ENCODE measurements at places on chromosomes 12 and 14.

DNA sequence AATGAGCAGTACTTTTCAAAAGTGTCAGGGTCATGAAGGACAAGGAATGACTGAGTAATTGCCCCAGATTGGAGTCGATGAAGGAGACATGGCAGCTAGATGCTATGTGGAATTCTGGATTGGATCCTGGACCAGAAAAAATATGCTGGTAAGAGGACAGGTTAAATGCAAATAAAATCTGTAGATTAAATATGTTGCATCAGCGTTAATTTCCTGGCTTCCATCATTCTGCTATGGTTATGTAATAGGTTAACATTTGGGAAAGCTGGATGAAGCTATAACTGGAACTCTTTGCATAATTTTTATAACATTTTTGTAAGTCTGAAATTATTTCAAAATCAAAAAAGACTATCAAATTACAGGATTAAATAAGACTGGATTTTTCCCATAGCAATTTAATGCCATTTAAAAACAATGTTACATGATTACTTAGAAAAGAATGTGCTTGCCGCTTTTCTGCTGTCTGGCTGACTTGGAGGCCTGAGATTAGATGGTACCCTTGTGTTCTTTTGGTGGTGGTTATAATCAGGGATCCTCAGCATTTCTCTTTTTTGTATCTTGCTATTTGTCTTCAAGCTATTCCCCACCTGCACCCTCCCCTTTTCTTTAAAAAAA, 65.1 kb downstream of the FBXW8 start:
- no peak for DNase-seq

- no peak for DNase-seq
These were observed 35.4 kb downstream of the IL31 start for GRCh38 chr12:122138616-122139015.

- no peak for DNase-seq
These were observed 17.3 kb upstream of the KLRB1 start for GRCh38 chr12:9625019-9625418.

GRCh38 chr14:61586544-61587055, 108.7 kb upstream of the HIF1A start:
- no peak for DNase-seq

DNA sequence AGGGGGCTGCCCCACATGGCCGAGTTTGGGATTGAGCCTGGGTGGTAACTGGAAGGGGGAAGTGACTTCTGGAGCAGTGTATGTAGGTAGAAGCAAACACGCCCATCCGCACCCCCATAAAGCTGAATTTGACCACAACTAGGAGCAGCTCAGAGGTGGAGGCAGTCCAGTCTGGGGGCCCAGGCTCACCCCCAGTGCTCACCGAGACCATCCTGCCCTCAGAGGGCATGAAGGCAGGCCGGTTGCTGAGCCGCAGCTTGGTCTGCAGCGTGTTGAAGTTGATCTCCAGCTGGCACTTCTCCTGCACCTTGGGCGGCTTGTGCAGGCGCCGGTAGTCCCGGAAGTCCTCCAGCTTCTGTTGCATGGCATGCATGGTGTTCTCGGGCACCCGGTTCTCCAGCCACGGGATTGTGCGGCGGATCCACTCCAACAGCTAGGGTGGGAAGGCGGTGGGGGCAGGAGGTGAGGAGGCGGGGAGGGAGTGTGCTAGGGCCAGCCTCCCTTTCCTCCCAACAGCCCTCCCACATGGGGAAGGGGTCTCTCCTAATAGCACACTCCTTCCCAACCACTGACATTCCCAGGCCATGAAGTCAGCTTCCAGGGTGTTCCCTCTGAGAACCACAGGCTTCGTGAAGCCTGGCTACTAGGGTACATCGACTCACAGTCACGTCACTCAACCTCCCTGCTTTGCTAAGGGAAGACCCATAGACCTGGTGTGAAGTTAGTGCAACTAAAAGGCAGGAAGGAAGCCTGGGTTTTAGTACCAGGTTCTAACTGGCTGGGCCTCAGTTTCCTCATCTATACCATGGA, 87.0 kb downstream of the ACTN1 start:
- DNase-seq, result no peak

GRCh38 chr12:69837657-69838415, 12.8 kb downstream of the MYRFL start:
- no peak for DNase-seq

GRCh38 chr12:7067096-7067495, 6.6 kb downstream of the C1S start:
- DNase-seq, result no peak

- DNase-seq, result no peak
These were observed 200.9 kb upstream of the C14orf180 start for GRCh38 chr14:104378698-104379113.

DNA sequence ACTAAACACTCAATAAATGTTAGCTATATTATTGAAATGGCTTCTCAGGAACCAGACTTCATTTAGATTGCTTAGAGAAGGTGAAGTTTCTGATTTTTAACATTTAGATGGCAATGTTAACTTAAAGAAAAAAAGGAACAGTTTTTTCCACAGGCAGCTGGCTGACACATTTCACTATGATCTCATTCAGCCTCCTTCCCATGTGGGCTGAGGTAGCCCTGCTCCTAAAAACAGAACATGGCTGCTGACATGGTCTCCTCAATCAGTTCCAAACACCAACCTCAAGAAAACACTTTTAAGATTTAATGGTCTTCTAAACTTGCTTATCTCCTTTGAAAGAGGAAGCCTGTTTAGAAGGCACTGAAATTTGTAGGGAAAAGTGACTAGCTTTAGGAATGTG, 23.8 kb downstream of the GNS start:
- no peak for DNase-seq

DNA sequence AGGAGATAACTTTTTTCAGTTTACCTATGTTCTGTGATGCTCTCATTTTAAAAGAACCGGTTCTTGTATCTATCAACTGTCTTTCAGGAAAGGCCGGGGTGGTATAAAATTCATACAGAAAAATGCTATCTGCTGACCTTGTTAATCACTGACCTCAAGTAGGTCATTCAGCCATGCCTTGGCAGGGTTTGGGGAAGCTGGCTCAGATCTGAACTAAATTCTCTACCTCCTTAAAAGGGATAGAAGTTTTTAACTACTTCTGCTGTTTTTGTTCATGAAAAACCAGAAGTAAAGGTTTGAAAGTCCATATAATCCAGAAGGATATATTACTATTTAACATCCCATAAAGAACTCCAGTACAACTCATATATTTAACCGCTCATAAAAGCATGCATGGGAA, 10.1 kb downstream of the MYRFL start:
- DNase-seq, result no peak

DNA sequence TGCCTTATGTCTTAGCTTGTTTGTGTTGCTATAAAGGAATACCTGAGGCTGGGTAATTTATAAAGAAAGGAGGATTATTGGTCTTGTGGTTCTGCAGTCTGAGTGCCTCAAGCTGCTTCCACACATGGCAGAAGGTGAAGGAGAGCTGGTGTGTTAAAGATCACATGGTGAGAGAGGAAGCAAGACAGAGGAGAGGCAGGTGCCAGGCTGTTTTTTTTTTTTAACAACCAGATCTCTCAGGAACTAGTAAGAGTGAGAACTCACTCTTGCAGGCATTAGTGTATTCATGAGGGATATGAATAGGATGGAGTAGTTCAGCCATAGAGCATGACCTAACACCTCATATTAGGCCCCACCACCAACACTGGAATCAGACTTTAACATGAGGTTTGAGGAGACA, 123.4 kb downstream of the CMAS start:
- DNase-seq, result no peak

Data from substantia nigra (tissue), 51 donors.